Stimulated activated CD4-positive, alpha-beta T cell treated with anti-CD3 and anti-CD28 coated beads, Interleukin-4, amount 100 ng/mL, for 4 hours (primary cell): ENCODE measurements at places on chromosomes 4 and X.

DNA sequence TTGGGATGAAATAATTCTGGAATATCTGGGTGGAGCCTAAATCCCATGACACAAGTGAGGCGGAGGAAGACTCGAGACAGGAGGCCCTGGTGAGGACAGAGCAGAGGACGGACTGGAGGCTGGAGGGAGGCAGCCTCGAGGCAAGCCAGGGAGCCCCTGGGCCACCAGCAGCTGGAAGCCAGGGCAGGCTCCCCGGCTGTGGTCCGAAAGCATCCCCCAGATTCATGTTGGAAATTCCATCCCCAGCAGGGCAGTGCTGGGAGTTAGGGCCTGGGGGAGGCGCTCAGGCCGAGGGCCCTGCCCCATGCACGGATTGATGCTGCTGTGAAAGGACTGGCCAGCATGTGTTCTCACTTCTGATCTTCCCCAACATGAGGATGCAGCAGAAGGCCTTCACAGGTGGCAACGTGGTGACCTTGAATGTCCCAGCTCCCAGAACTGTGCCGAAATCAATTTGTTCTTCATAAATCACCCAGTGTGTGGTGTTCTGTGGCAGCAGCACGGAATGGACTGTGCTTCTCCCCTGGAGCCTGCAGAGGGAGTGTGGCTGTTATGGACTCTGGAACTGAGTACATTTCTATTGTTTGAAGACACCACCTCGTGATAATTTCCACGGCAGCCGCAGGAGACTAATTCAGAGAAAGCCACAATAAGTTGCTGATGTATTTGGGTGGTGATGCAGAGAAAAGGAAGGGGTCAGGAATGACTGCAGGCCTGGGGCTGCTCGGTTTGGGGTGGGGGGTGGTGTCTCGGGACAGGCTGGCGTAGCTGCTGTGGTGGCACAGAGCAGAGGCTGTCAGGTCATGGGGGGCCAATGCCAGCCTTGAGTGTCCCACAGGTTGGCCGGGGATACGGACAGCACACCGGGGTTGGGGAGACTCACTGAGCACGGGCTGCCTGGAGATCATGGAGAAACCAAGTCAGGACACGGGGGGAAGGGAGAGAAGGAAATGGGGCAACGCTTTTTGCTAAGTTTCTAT is 56.9 kb downstream of the PCGF3 start:
- no peak for DNase-seq

- no peak for DNase-seq
Measured at GRCh38 chr4:48543796-48544195, 53.7 kb downstream of the ZAR1 start.

DNA sequence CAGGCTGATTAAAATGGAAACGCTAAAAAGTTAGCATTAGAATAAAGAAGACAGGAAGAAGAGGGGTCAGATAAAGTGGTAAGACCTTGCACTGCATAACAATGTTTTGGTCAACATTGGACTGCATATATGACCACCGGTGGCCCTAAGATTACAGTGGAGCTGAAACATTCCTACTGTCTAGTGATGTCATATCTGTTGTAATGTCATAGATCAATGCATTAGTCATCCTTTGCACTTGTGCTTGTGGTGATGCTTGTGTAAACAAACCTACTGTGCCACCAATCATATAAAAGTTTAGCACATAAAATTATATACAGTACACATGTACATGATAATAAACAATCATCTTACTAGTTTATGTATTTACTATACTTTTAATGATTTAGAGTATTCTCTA is 73.0 kb downstream of the TMEM165 start:
- no peak for DNase-seq

DNA sequence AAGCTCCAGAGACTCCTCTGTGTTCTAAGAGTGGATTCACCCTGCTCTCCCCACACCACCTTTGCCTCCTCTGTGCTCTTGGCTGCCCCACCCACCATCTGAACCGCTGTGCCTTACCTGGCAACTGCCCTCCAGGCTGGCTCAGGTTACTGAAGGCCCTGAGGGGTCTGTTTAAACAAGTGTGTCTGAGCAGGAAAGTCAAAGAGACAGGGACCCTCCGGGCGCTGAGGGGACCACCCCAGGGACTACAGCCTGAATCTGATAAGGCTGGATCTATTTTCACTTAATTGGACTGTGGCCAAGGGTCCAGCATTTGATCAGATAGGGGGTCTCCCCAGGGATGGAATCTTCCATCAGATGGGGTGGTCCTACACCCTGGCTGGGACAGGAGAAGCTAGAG is 10.4 kb upstream of the MSX1 start:
- DNase-seq: no peak

DNA sequence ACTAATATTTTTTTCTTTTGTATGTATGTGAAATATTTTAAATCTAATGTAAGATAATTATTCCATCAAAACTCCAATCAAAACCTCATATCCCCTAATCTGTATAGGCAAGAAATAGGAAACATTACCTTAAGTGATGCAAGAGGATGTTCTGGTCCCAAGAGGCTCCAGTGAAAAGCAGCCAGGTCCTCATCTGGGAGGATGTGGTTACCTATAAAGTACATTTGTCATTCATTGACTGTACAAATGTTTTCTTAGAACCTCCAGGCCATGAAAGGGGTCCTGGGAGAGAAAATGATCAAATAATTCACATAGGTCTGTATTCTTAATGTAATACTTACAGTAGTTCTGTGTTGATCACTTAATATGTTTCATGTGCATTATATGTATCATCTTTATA is 25.5 kb downstream of the FAM120C start:
- DNase-seq: no peak

DNA sequence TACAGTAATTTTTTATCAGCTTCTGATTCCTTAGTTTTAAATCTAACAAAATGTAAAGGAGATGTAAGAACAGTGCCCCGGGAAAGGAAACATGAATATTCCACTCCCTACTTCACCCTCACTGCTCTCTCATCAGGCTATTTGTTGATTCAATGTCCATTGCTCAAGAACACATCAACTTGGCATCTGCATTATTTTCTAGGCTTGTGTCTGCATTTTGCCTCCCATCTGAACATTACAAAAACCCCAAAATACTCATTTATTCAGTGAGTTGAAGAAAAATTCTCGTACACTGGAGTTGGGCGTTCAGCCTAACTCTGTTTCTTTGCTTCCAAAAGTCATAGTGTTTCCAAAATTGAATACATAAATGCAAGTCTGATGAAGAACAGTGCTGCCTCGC is 25.6 kb downstream of the ARHGAP6 start:
- no peak for DNase-seq
